ENCODE measurements at places on chromosomes 7 and 10.

- peak; percentile 20 for DNase-seq
Observed at GRCh38 chr7:76149847-76150691, 51.6 kb upstream of the SRRM3 start.

DNA sequence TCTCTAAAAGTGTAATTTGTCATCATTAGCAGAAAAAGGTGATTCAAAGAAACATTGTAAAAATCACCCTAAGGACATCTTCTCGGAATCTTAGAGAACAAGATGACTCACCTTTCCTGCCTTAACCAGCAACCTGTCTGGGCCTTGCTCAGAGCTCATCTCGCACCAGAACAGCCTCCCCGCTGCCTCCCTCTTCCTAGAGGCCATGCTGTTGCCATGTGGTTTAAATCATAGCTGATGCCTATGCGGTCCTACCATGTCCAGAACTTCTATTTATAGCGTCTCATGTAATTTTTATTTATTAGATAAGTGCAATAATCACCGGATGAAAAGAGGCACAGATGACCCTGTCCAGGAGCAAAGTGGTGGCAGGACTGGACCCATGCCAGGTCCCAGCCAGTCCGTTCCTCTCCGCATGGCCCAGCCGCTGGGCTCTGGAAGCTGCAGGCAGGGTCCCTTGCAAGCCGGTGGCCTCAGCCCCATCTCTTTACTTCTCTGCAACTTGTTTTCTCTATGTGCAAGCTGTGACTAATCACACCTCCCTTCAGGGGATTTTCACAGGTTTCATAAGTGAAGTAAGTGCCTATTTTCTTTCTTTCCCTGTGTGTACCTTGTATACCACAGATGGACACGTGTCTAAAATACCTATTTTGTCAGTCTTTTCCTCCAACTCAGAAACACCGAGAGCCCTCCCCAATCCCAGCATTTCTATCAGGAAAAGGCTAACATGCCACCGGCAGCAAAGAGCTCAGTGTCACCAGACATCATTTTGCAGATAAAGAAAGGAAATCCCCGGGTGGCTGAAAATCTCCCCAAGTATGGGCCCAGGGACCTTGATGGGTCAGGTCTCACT, 27.1 kb downstream of the KLF6 start:
- peak; percentile 61 for DNase-seq

GRCh38 chr7:54581511-54581910, 39.3 kb downstream of the VSTM2A start:
- DNase-seq = no peak

- DNase-seq = no peak
Observed at GRCh38 chr7:131633342-131633843, 77.0 kb upstream of the PODXL start.

- DNase-seq = no peak
Observed at GRCh38 chr10:35246770-35247343, 89.5 kb upstream of the CCNY start.

DNA sequence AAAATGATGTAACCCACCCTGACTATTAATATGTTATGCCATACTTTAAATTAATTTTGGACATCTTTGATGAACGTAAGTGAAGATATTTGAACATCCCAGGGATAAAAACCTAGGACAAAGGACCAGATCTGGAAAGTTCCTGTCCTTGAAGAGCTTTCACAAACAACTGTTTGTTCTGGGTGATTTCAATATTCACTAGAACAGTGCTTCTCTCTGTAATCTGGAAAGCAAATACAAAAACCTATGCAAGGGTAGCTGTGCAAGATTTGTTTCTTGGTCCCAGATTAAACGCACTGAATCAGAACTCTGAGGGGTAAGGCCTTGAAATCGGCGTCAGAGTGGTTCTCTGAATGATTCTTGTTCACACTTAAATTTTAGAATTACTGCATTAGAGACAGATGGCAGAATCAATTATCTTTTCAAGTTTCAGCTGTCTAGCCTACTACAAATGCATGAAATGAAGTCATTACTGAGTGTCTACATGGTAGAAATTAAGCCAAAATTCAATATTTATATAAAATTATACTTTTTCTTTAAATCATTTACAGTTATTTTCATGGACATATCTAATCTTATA, 69.6 kb upstream of the CSTF2T start:
- DNase-seq = no peak

DNA sequence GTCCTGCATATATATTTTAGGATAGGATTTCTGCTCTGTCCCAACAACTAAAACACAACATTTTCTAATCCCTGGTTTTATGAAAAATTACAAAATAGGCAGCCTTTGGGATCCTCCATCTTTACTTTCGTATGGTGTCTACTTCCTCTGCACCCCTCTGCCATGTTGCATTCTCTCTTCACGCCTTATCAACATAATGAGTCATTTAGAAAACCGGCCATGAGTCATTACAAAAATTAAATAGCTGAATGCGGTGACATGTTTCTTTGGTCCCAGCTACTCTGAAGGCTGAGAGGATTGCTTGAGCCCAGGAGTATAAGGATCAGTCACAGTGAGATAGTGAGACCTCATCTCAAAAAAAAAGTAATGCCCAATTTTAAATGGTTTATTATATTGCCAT, 148.1 kb upstream of the CELF2 start:
- DNase-seq = no peak

GRCh38 chr10:806451-807162, 117.1 kb upstream of the DIP2C start:
- DNase-seq = no peak

- no peak for DNase-seq
Observed at GRCh38 chr7:68449099-68449498, 1149.2 kb upstream of the AUTS2 start.

- no peak for DNase-seq
Observed at GRCh38 chr7:128236924-128237586, 4.0 kb upstream of the LEP start.

- DNase-seq = no peak
Observed at GRCh38 chr10:132879408-132880127, 62.8 kb downstream of the CFAP46 start.

- no peak for DNase-seq
Observed at GRCh38 chr10:43199088-43199683, 60.9 kb downstream of the CSGALNACT2 start.

GRCh38 chr7:151367284-151367683, 25.7 kb downstream of the NUB1 start:
- DNase-seq = no peak

GRCh38 chr10:72243822-72244437, 27.9 kb upstream of the ASCC1 start:
- no peak for DNase-seq

- DNase-seq = no peak
Observed at GRCh38 chr7:1663223-1663622, 6.9 kb upstream of the ELFN1 start.

GRCh38 chr7:126820925-126821324, 431.8 kb downstream of the GRM8 start:
- DNase-seq = no peak

DNA sequence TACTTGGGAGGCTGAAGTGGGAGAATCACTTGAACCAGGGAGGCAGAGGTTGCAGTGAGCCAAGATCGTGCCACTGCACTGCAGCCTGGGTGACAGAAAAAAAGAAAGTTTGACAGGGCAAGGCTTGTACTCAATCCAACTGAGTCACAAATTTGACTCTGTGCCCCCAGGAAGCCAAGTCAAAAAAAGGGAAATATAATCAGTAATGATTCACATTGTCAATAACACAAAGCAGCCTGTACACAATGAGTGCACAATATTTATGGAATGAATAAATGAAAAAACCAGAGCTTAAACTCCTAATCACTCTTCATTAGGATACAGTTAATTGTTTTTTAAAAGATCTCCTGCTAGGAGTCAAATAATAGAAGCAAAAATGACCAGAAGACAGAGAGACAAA, 6.4 kb downstream of the NAPEPLD start:
- no peak for DNase-seq

DNA sequence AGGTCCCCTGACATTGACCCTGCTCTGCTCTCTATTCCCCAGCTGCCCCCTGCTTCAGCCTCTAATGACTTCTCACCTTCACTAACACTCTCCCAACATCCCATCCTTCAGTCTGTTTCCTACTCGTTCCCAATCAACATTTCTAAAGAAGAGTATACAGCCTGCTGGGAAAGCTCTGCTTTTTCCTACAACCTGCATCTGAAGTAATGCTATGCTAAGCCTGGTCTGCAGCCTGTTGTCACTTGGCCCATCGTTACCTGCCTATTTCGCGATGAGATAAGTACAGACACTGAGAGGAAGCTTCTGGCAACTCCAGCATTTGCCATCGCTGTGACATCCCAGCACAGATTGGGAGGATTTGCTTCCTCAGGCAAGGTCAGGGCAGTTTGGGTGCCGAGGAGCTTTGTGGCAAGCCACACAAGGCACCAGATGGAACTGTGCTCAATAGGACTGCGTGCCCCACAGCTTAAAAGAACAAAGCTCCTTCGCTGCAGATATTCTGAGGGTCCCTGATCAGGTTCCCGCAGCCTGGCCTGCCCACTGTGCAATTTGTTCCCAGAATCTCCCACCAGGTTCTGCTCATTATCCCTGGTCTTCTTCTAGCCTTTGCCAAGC, 51.4 kb downstream of the PKD1L1 start:
- DNase-seq = no peak

GRCh38 chr10:3471472-3471871, 298.9 kb upstream of the PITRM1 start:
- DNase-seq = no peak

DNA sequence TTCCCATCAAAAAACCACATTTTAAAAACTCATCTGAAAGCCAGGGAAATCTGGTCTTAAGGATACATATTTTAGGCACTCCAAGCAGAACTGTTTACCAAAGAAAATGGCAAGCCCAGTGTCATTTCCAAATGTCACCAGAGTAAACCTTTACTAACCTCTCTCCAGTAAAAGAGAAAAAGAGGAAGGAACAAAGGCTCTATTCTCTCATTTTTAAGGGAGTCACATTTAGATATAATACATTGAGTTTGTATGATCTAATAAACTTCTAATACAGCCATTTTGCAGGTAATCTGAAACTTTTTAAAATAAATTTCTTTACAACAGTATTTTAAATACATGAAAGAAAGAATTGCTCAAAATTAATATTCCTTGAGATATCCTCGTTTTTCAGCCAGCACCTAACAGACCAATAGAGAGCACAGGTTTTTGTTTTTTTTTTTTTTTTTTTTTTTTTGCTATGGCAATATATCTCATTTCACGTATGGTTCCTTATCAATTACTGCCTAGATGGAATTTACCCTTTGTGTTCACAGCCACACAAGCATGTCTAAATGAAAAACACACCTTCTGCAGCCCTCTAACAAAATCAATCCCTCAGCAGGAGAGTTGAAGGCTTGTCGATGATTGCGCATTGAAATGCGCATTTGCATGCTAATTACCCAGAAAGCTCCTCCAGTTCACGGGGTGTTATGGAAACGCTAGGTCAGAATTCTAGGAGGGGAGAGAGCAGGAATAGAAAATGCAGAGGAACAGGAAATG, 39.8 kb upstream of the MSRB2 start:
- no peak for DNase-seq

DNA sequence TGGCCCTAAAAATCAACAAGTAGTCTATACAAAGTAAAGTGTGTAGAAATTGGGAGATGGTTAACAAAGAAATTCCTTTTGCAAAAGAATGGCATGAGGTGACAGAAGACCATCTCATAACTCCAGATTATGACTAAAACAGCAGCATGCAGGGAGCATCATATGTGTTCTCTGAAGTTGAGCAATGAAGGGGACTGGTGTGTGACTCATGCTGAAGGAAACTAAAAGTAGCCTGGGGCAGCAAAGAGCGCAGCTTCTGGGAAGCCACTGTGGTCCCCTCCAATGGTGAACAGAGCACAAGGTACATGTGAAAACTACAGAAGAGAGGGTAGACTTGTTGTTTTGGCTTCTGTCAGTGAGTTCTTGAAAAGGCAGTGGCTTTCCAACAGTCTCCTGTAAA, 133.4 kb downstream of the MACC1 start:
- peak; percentile 7 for DNase-seq

GRCh38 chr7:1012004-1012715, 29.2 kb downstream of the CYP2W1 start:
- DNase-seq = no peak
